ENCODE measurements at places on chromosomes 12 and 14. TPM values are rescaled to one million over a fixed set of nuclear protein-coding genes. Genes with fewer than 3 reads are reported as not detected.
A peak's percentile ranks its signal among the peaks of the same experiment; 100 is the strongest.

Gene TPPP2
- not detected for total RNA-seq

Gene TAS2R9
- not detected for total RNA-seq

Gene MAX
- total RNA-seq, result 96.5 TPM

Gene KRR1
- total RNA-seq, result 67.6 TPM

Gene NOVA1
- not detected for total RNA-seq

Gene KRT82
- not detected for total RNA-seq

Gene TMEM63C
- not detected for total RNA-seq

Gene CAPZA3
- not detected for total RNA-seq

DNA sequence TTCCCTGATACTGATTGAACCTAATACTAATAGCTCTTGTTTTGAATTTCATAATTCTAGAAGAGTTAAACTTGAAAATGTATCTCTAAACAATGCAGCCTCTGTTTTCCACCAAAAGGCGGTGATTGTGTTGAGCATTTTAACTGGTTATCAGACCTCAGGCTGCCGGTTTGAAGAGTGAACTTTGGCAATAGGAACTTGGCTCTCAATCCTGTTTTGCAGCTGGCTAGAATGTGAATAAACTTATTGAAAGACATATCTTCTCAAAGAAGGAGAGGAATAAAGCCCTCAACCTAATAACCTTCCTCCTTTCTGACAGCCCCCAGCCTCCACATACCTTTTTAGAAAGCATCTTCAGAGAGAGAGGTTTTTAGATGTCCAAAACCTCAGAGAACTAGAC lies 105.4 kb downstream of the SRGAP1 start:
- no peaks in the 10 kb centered on the region for H3K36me3 ChIP-seq
- no peak overlapping the region for H3K27ac ChIP-seq
- no peaks in the 10 kb centered on the region for H3K4me1 ChIP-seq
- DNase-seq, result no peak

DNA sequence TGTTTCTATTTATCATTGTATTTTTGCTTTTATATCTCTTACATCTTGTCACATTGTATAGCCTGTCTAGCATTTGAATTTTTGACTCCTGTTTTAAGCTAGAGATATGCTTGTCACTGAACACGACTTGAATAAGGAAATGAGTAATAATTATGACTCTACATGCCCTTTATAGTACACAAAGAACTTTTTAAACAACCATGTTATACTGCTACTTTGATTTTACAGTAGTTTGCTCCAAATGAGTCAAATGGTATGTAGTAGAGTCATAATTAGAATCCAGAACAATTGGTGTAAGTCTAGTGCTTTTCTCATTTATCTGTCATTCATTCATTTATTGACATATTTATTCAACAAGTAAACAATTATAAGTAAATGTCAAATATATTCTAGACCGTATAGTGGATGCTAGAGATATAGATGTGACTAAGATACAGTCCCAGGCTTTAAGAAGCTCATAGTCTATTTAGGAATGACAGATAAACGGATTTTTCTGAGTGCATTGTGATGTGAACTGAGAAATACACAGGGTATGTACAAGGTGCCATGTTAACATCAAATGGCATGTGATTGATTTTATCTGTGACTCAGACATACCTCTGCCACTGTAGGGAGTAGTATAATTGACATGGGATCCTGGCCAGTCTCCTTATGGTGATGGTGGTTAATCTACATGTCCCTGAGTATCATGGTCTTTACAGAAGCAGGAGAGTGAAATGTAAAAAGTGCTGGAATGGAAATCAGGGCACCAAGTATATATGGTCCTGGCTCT lies 799.7 kb downstream of the DIO2 start:
- no peaks in the 10 kb centered on the region for H3K36me3 ChIP-seq
- no peak for DNase-seq

DNA sequence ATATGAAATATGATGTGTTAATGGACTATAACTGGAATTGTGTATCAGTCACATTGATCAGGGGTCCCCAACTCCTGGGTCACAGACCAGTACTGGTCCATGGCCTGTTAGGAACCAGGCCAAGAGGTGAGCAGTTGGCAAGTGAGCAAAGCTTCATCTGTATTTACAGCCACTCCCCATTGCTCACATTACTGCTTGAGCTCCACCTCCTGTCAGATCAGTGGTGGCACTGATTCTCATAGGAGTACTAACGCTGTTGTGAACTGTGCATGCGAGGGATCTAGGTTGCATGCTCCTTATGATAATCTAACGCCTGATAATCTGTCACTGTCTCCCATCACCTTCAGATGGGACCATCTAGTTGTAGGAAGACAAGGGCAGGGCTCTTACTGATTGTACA lies 72.3 kb downstream of the CDK17 start:
- H3K4me3 ChIP-seq, result no peak overlapping the region
- DNase-seq, result no peak
- peaks cover 27% of the 10 kb centered on the region for H3K36me3 ChIP-seq
- H3K27ac ChIP-seq, result no peak overlapping the region
- no peaks in the 10 kb centered on the region for H3K27me3 ChIP-seq
- H3K4me1 ChIP-seq, result peaks cover 17% of the 10 kb centered on the region

DNA sequence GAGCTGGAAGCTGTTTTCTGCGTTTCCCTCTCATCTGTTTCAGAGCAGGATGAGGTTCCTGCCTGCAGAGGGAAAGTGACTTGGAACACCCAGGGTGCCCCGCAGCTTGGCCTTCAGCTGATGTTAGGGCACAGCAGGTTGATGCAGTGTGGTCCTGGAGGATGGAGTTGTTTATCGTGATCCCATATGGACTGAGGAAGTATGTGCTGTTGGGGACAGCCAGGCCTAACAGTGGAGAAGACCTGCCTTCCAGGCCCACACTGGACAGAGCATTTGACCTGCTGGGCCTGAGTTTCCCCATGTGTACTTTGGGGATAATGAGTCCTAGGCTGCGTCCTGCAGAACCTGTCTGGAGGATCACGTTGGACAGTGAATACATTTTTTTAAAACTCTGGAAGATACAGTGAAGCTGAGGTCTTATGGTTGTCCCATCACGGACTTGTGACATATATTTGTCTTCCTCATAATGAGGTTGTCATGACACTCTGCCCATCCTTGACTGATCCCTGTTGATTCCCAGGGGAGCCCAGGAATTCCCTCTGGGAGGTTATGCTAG lies 12.8 kb downstream of the SERPINA1 start:
- H3K27ac ChIP-seq, result no peak overlapping the region
- H3K4me1 ChIP-seq, result no peaks in the 10 kb centered on the region
- H3K27me3 ChIP-seq, result 0 out of 3 replicates have a peak, but pooled peaks cover 2% of the 10 kb centered on the region
- H3K4me3 ChIP-seq, result no peak overlapping the region
- DNase-seq, result no peak

DNA sequence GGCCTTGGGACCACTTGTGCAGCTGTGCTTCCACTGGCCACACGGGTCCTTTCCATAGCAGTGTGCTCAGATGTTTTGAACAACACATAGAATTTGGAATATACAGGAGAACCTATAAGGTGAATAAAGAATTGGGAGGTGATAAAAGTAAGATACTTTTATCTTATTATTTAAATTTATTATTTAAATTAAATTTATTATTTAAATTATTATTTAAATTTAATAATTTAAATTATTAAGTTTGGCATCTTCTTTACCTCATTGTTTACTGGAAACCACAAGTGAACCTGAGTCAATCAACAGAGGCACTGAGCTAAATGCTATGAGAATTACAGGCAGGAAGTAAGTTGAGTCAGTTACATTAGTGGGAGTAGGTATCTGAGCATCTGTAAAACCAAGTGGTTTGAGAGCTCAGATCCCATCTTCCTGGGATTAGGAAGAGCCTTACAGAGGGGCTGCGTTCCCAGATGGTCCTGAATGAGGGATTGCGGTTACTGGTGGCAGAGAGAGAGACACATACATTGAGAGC lies 103.1 kb downstream of the ESR2 start:
- H3K4me3 ChIP-seq, result no peak overlapping the region
- H3K27ac ChIP-seq, result no peak overlapping the region
- DNase-seq, result no peak
- H3K36me3 ChIP-seq, result no peaks in the 10 kb centered on the region

- H3K4me1 ChIP-seq, result no peaks in the 10 kb centered on the region
- no peak overlapping the region for H3K27ac ChIP-seq
- no peak overlapping the region for H3K4me3 ChIP-seq
- DNase-seq, result no peak
These were observed 225.7 kb downstream of the TMTC2 start for GRCh38 chr12:82912406-82912805.

DNA sequence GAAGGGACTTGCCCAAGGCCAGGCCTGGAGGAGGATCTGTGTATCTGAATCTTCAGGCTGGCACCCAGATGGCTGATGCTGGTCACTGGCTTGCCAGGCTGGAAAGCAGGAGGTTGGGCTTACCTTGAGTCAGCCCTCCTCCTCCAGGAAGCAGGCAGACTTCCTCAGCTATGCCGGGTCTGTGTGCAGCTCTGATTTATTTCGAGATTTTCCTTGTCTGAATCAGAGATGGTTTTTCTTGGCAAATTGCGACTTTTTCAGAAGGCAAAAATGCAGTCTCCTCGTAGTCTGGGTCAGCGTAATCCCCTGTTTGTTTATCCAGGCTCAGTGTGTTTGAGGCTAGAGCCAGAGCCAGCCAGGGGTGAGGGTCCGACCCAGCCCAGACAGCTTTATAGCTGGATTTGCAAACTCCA lies 48.9 kb downstream of the SMOC1 start:
- H3K36me3 ChIP-seq, result no peaks in the 10 kb centered on the region
- H3K4me1 ChIP-seq, result no peaks in the 10 kb centered on the region
- no peak overlapping the region for H3K27ac ChIP-seq
- no peak overlapping the region for H3K4me3 ChIP-seq
- peaks cover 3% of the 10 kb centered on the region for H3K27me3 ChIP-seq

DNA sequence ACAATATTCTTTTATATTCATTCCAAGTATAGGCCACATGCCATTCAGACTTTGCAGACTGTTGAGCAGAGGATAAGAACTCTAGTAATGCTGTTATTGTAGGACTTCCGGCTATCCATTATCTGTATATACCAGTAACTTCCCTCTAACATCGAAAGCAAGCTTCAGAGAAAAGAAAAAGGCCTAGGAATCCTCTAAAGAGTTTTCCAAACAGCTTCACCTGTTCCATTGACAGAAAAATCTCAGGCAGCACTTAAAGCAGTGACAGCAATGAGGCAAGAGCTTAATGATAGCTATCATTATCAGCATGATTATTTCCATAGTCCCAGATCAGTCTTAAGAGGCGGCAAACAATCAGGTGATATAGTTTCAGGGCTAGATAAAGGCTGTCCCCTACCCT lies 1.8 kb downstream of the CPNE8 start:
- H3K4me1 ChIP-seq, result peaks cover 17% of the 10 kb centered on the region
- H3K4me3 ChIP-seq, result 0 out of 2 replicates have a peak overlapping the region, but pooled peaks have one; percentile 5
- no peaks in the 10 kb centered on the region for H3K36me3 ChIP-seq
- no peak overlapping the region for H3K27ac ChIP-seq
- H3K27me3 ChIP-seq, result no peaks in the 10 kb centered on the region
- DNase-seq, result no peak
